ENCODE measurements at places on chromosomes 13 and 19.
A peak's percentile ranks its signal among the peaks of the same experiment; 100 is the strongest.

DNA sequence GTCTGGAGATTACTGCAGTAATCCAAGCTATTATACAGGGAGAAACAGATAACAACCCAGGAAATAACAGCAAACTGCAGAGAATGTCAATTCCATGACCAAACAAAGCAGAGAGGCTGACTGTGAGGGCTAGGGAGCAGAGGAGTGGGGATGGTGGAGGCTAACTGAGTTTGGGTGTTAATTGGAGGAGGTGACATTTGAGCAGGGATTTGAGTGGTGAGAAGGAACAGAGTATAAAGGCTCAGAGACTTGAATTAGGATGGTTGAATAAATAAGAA, 3.1 kb downstream of the DMAC2 start:
- DNase-seq: no peak

DNA sequence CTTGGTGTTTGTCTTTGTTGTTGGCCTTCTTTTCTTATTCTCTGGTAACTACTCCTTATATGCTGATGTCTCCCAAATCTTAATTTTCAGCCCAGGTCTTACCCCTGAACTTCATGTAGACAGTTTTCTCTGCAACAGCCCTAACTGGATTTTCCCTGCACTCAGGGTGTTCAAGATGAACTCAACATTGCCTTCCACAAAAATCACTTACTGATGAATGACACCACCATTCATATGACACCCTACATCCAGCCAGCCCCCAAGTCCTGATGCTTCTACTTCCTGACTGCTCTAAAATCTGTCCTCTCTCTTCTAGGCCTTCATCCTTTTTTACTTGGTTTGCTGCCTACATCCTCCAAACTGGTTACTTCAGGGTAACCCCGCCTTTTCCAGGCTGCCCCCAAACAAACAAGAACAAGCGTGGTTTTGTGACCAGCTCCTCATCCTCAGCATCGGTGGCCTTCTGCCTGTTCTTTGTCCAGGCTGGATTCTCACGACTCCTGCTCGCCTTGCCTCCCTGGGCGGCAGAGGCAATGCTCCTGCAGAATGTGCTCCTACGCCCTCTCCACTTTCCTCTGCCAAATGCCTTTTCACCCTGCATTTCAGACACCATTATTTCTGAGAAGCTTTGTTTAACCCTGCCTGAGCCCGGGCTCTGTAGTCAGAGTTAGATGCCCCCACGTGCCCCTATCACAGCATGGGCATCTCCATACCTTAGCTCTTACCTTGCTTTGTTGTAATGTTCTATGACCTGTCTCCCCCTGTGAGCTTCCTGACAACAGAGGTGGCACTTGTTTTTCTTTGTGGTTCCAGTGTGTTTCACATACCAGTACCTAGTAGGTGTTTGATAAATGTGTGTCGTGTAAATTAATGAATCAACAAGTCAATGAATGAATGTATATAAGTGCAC, 61.8 kb downstream of the WDFY2 start:
- no peak for DNase-seq

DNA sequence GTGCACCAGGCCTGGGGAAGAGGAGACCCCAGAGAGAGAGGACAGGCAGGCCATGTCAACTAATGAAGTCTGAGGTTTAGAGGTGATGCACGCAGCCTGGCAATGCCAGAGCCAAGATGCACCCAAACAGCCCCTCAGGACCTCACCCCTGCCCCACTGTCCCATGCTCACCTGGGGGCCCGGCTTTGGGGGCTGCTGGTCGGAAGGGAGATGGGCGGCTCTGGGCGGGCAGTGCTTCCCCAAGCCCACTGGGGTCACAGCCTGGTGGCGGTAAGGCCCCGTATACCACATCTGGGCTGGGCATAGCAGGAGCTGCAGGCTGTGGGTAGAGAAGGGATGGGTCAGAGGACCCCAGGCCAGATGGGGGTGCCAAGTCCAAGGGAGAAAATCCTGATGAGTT, 8.6 kb upstream of the TMEM161A start:
- no peak for DNase-seq

GRCh38 chr19:41408256-41408655, 10.6 kb downstream of the BCKDHA start:
- no peak for DNase-seq

- DNase-seq: no peak
Measured at GRCh38 chr13:45224176-45224575, 23.3 kb upstream of the KCTD4 start.

- DNase-seq: no peak
Measured at GRCh38 chr19:16750081-16750480, 30.4 kb downstream of the NWD1 start.

GRCh38 chr19:47239152-47239551, 8.2 kb upstream of the BBC3 start:
- no peak for DNase-seq

DNA sequence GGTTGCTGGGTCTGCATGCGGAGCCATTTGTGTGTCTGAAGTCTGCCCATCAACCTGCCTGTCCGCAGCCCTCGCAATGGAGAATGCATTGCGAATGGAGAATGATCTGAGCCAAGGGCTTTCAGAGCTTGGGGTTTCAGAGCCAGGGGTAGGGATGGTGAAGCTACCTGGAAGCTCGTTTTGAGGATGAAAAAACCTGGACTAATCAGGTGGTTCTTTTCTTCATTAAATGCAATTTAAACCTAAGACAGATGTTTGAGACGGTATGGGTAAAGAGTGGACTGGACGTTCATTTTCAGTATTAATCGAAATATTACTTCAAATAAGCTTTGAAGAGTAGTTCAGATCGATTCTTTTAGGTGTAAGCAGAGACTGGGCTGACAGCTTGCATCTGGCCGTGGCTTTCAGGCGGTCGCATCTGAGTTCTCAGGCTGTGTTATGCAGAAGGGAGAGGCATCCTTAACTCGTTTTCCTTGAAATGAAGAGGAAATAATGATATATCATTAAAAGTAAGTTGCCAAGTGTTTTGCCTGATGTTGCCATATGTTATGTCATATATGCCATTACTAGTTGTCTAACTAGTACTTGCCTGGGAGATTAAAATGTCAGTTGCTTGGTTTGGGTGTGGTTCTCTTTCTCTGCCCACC, 801 bp downstream of the MCF2L start:
- no peak for DNase-seq

DNA sequence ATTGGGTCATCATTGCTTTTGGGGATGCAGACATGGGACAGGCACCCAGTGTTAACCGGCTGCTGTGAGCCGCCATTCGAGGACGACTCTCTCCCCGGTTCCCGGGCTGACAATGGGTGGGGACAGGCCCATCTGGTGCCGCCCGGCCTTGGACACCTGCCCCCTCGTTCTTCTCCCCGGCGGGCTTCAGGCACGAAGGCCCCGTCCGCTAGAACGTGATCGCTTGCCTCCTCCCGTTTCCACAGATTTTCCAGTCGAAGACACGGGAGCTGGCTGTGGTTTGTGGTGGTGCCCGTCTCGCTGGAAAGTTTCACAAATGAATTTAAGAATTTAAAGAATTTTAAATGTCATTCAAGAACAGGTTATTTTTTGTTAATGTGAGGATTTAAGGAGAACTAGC, 2.0 kb downstream of the PALM start:
- no peak for DNase-seq

DNA sequence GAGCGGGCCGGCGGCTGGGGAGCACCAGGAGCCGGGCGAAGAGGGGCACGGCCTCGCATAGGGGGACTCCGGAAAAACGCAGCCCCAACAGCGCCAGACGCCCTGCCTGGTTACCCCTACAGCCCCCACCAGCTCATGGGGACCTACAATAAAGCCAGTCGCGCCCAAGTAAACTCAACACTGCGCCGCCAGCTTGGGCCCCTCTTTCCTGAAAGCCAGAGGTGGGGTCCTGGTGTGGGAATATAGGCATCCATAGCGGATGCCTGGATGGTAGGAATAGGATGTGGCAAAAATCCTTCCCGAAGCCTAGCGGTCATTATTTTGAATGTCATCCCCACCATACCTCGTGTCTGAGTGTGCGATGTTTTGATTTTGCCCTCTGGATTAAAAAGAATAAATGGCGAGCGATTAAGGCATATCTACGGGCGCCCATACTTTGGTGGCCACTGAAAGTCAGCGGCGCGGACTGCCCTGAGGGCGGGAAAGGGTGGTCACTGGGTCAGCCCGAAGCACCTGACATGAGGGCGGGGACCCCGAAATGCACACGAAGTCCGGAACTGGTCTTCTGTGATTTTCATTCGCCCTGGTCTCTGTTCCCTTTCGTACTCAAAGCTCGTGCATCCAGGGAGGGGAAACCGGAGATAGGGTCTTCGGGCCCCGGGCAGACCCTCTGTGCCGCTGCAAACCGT, at the start of the genes NHLRC3 and PROSER1:
TSS of gene NHLRC3 (plus strand) at position 577 of the 689 bp plus-strand sequence. CDS start 184 bp downstream, outside the sequence.
TSS of gene PROSER1 (minus strand) at position 210 of the 689 bp plus-strand sequence. CDS start 847 bp downstream, outside the sequence.
- peak; percentile 63 for DNase-seq

DNA sequence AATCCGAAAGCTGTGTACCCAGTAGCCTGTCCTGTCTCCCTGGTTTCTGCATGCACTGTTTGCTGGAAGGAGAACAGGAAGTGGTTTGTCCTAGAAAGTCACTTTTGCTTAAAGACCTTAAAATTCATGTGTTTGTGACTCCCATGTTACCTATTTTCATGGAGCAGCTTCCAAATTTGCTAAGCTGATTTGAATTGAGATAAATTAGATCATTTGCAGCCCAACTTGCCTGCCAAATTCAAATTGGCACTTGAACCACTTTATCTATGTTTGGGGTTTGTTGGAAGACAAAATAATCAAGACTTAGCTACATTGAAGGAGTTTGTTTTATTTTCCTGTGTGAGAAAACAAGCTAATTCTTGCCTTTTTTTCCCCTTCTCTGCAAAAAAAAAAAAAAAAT, 532.5 kb downstream of the DIAPH3 start:
- DNase-seq: no peak

GRCh38 chr19:49217382-49217781, 59.8 kb downstream of the TRPM4 start:
- DNase-seq: no peak

GRCh38 chr13:37348916-37349643, 243.6 kb upstream of the CSNK1A1L start:
- DNase-seq: no peak

DNA sequence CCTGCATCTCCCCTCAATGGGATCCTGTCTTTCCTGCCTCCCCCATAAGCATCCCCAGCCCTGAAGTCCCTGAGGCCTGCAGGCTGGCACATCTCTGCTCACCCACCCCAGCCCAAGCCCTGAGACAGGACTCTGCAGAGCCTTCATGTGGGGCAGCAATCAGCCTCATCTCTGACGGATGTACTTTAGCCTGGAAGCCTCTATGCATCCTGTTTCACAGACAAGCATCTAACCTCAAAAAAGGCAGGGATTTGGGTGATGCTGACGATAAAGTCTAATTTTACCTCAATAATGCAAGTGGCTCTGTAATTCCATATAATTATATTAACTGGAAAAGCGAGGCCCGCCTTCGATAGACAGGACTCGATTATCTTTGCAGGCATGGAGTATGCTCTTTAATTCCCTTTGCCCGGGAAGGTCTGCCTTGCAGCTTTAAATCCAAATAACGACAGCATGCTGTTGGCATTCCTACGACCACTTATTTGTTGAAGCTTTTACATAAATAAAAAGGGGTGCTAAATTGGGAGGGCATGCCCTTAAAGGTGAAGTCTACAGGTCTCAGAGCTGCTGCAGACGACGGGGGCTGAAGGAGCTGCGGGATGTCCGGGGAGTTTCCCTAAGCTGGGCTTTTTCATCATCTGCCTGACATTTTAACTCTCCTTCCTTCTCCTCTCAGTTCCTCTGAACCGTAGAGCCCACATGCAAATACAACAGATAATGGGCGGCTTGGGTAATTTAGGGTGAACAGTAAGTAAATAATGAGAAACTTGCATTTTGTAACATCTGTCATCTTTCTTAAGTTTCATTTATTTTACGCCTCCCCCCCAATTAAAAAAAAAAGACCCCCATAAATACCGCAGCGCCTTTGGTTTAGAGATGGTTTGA, 211.5 kb downstream of the URI1 start:
- no peak for DNase-seq

DNA sequence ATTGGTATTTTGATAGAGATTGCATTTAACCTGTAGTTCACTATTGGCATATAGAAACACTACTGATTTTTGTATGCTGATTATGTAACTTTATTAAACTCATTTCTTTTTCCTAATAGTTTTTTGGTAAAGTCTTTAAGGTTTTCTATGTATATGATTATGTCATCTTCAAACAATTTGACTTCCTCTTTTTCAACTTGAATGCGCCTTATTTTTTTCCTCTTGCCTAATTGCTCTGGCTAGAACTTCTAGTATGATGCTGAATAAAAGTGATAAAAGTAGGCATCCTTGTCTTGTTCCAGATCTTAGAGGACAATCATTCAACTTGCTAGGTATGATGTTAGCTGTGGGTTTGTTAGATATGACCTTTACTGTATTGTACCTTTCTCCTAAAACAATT, 1034.9 kb downstream of the PCDH9 start:
- no peak for DNase-seq

- DNase-seq: no peak
Measured at GRCh38 chr19:55686311-55687050, 11.5 kb downstream of the EPN1 start.

- no peak for DNase-seq
Measured at GRCh38 chr19:40805258-40805868, 6.4 kb downstream of the EGLN2 start.

DNA sequence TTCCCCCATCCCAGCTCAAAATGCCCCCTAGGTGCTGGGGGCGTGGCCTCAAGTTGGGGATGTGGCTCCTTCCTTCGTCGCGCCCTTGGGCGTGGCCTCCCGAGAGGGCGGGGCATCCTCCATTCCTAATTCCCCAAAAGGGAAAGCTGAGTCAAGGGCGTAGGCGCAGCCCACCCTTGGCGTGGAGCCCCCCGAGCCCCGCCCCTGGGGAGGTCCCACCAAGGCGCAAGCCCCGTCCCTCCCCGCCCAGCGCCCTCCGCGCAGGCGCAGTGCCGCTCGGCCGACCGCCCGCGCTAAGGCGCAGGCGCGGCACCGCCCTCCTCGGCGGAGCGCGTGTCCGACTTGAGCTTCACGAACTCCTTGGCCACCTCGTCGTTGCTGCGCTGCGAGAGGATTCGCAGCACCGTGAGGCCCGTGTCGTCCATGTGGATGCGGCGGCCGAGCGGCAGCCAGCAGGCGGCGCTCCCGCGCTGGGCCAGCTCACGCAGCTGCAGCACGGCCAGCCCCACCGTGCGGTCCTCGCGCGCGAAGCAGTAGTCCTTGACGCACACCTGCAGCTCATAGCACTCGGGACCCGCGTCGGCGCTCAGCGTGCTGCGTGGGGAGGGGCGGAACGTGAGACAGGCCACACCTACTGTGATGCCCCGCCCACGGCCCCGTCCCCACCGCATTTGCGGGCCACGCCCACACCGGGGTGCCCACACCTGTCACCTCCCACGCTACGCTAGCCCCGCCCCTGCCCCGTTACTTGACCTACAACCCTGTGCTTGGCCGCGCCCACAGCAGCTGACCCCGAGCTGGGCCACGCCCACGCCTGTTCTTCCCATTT, 50.5 kb downstream of the COLGALT1 start:
- peak; percentile 65 for DNase-seq

DNA sequence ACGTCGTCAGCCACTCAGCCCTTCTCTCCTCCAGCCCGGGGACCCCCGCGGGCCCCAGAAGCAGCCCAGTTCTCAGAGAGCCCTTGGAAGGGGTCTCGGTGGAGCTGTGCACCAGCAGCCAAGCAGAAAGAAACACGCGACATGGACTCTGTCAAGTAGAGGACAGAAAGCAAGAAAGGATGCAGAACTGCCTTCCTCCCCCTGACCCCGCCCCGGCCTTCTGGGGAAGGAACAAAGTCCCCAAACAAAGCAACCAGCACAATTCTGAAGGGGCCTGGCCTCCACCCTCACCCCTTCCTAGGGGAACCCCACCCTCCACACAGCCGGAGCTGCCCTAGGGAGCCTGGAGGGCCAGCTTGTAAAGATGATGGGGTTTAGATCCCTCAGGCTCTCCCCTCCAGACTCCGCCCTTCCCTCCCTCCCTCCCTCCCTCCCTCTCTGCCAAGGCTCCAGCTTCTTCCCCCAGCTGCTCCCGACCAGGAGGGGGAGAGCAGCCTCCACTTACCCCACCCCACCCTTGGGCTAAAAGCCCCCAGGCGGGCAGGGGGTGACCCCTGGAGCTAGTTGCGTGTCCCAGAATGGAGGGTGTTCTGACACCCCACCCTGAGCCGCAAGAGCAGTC, 7.8 kb downstream of the LYL1 start:
- DNase-seq: no peak
